Left renal pelvis (tissue), 4 donors: ENCODE measurements at places on chromosomes 5 and 9.

DNA sequence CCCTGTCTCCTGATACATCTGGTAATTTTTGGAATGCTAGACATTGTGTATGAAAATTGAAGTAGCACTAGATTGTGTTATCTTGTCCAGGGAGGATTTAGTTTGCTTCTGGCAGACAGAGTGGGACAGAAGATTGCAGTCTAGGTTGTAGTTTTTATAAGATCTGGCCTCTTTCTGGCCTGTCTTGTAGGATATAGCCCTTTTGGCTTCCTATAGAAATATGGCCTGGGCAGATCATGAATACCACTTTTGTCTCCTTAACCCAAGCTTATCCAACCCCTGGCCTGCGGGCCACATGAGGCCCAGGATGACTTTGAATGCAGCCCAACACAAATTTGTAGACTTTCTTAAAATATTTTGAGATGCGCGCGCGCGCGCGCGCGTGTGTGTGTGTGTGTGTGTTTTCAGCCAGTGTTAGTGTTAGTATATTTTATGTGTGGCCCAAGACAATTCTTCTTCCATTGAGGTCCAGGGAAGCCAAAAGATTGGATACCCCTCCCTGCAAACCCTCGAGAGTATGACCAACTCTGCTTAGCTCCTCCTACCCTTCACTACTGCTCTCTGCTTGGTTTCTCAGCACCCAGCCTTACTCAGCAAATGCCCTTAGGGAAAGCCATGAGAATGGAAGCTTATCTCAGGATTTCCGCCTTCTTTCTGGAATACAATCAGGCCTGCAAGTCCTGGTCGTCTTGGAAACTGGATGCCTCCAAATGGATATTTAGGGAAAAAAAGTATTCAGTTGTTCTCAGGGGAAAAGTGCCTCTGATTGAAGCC, 26.5 kb downstream of the ANKRD33B start:
- DNase-seq = no peak

DNA sequence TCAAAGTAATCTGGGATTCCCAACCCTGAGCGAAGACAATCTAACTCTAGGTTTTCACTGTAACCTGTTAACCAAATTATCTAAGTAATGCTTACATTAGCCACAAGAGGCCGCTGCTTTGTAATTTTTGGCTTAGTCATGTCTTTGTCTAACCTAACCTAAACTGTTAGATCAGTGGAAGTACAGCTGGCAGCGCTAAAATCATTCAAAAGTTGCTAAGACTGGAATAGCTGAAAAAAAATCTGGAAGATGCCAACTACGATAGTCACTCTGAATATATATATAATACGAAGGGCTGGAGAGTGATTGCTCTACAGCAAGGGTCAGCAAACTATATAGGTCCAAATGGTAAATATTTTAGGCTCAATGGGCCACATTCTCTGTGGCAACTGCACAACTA, 60.2 kb downstream of the FBXO38 start:
- DNase-seq = no peak

- no peak for DNase-seq
Observed at GRCh38 chr5:61673007-61673735, 341.1 kb downstream of the ZSWIM6 start.

GRCh38 chr5:59843511-59844213, 49.9 kb downstream of the PDE4D start:
- no peak for DNase-seq

DNA sequence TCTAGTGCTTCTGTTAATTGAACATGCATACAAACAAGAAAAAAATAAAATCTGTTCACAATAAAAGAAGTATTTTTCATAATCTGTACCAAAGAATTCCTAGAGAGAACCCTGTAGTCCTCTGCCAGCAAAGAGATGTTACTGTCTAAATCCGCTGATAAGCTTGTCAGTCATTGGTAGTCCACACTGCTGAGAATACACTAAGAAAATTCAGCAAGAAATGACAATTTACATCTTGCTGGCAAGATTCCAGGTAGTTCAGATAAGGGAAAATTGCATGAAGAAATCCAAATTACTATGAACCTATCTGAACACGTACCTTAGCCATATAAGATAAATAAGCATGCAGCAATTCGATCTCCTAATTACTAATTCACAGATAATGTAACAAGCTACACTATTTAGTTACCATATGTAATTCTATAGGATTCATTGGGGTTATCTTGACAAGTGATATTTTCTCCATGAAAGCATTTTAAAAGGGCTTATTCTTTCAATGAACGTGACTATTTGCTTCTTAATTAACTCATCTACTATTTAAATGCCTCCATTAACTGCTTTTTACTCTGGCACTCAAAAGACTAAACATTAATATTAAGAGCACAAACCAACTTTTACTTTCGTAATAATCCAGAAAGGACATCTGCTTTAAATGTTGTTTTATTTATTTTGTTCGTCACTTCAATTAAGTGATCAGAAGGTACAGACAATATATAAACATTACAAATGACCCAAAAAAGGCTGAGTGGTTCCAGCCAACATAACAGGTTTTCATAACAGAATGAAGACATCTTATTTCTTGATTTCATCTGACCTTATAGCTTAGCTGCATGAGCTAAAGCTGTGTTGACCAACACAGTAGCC, 9.7 kb downstream of the MPDZ start:
- no peak for DNase-seq

DNA sequence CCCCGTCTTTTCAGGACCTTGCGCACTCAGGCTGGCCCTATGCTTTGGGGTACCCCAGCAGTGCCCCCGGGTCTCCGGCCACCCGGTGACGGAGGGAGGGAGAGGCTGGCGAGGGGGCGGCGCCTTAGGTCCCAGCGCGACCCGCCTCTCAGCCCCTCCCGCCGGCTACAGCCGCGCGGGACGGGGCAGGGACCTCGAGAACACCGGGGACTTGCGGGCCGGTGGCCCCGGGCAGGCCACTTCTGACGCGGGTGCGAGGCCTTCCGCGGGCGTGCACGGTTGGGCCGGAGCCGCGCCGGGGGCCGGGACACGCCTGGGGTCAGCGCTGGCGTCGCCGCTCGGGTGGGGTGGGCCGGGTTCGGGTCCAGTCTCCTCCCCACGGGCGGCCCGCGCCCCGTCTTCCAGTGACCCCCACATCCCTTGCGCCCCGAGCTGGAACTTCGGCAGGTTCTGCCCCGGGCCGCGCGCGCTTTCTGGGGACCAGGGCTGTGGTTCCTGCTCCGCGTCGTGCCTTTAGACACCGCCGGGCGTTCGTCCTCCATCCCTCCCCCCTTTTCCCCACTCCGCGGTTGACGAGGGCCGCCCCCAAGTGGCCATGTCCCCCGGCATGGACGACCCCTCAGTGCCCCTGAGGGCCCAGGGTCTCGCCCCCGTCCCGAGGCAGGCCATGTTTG, 3.8 kb upstream of the SQSTM1 start:
- DNase-seq = no peak

DNA sequence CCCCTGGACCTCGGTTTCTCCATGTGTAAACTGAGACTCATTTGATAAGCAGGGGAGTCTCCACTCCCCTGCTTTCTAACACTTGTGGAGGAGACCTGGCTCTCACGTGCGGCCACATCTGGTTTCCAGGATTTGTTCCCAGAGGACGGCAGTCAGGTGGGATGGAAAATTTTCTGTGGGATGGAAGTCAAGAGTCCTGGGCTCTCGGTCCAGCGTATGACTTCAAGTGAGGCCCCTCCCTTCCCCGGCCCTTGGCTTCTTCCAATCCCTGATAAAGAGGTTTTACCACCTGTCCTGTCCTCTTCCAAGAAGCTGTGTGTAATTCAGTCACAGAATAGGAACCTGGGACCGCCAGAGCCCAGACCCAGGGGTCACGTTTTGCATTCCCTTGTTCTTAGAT, 35.0 kb downstream of the TMOD1 start:
- DNase-seq = no peak

DNA sequence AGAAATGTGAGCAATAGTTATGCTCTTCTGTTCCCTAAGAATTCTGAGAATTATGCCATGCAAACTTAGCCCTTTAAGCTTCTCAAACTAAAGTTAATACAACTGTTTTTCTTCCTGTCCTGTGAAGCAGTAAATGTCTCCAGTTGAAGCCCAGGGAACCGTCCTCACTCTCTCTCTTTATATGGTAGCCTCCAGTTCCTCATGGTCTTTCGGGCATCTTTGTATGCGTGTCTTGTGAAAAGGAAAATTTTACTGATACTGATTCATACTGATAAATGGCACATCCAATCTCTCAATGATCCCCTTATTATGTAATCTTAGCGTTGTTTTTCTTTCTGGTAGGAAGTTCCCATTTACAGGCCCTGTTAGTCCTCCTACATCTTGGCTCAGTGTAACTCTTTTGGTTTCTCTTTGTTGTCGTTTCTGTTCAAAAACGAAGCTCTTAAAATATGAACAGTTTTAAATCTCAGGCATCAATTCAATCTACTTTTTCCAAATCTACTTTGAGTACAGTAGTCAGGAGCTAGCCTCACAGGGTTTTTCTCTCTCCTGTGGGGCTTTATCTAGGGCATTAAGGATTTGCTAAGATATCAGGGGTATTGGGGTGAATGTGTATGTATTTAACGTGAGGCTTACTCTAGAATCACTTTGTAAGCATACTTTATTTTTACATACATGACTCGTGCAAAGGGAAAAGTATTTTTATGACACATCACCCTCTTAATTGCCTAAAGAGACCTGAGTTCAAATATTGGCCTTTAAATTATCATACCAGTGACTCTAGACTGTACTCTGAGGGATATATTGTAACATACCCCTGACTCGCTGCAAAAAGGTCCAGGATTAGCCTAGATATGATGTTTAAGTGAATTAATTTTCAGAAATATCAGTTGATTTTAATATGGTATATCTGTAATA, 258.0 kb downstream of the NR3C1 start:
- DNase-seq = no peak

- no peak for DNase-seq
Observed at GRCh38 chr5:139696894-139697658, 48.9 kb downstream of the CXXC5 start.

- no peak for DNase-seq
Observed at GRCh38 chr5:95763941-95764340, 32.8 kb downstream of the RHOBTB3 start.

- no peak for DNase-seq
Observed at GRCh38 chr5:14415698-14416074, 165.9 kb upstream of the OTULINL start.

- no peak for DNase-seq
Observed at GRCh38 chr9:114275246-114276004, 47.5 kb upstream of the ORM1 start.

DNA sequence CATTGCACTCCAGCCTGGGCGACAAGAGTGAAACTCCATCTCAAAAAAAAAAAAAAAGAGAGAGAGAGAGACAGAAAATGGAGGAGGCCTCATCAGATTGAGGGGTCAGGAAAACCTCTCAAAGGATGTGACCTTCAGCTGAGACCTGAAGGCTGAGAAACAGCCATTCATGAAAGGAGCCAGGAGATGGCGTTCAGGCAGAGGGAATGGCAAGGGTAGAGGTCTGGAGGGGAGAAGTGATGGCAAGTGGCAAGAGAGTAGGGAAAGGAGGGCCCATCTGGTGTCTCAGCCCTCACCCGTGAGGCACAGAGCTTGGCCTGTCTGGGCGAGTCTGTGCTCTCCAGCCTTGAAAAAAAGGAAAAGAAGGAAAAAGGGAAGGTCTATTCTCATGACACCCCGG, 17.0 kb downstream of the CAMK2A start:
- no peak for DNase-seq

DNA sequence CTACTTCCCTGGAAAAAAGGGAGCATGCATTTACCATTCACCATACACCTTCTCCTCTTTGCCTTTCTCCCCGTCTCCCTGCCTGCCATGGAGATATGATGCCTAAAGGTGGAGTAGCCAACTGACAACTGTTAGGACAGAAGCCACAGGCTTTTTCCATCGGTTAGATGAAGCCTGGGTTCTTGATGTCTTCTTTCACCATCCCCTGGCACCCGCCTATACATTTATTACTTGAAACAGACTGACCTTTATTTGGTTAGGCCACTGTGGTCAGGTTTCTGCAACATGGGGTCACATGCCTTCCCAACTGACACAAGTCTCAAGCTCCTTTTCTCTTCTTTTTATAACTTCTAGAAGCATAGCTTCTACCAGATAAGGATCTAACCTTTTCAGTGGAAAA, 7.1 kb downstream of the LCP2 start:
- DNase-seq = no peak

DNA sequence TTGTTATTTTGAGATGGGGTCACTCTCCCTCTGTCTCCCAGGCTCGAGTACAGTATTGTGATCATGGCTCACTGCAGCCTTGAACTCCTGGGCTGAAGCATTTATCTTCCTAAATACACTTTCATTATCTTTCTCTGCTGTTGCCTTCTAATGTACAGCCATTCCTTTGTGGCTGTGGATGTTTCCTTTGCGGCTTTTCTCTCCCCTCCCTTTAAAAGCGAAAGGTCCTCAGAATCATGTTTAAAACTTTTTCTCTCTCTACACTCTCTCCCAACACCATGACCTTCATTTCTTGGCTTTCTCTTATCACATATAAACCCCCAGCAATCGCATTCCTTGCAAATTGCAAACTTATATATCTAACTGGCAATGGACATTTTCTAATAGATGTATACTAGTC, 1.6 kb downstream of the IFNA2 start:
- DNase-seq = no peak

DNA sequence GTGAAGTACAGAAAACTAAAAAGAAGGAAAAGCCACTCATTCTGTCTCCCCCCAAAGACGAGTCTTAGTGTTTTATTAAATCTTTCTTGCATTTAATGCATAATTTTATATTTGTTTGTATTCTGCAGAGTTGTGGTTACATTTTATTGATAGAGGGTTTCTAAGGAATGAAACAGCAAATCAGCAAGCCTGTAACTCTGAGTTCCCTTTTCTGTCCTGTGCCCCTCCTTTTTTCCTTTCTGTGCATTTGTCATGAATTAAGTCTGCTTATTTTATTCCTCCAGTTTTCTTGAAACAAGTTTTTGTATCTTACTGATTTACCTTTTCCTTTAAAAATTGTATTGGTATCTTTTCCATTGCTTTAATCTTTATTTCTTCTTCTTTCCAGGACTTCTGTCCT, 132.8 kb downstream of the MUSK start:
- no peak for DNase-seq
